Stimulated activated CD8-positive, alpha-beta memory T cell treated with anti-CD3 and anti-CD28 coated beads, Interleukin-4, amount 100 ng/mL, for 1 hour (primary cell): ENCODE measurements at places on chromosomes 11 and 22.

DNA sequence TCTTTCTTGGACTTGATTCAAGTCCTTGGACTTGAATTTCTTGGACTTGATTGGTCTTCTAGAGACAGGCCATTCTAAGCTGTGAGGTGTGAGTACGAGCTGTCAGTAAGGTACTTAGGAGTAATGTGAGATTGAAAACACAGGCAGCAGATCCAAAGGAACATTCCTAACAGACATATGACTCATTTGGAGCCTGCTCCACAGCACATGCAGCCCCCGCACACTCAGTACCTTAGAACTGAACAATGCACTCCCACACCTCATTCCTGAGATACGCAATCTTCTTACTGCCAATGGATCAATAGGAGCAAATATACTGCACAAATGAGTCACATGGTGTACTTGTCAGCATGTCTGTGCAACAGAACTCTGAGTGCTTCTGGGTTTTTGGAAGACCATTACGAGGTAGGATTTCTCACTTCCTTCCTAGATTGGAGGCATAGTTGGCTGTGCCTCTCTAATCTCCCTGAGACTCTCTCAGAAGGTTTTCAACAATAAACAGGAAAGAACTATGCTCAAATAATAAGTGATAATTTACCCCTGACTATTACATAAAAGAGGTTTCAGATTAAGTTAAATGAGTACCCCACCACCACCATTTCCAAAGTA, 243.1 kb downstream of the KCNA4 start:
- DNase-seq = no peak

- DNase-seq = no peak
Measured at GRCh38 chr11:119591836-119592310, 137.1 kb downstream of the NECTIN1 start.

- DNase-seq = no peak
Measured at GRCh38 chr11:46506483-46506791, 87.4 kb downstream of the AMBRA1 start.

DNA sequence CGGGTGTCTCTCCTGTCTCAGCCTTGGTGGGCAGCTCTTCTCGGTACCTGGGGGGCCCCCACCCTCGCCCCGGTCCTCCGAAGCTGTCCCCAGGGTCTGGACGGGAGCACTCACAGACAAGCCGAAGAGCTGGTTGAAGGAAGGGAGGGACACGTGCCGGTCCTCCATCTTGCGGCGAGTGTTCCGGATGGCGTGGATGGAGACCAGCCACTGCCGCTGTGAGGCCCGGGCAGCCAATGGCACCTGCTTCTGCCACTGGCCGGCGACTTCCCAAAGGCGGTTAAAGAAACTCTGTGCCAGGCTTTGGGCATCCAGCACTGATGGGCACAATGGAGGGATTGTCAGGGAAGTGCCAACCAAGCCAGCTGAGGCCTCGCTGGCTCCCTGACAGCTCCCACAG, 18.7 kb downstream of the PPM1F start:
- no peak for DNase-seq

GRCh38 chr22:40533712-40534378, 102.7 kb downstream of the MRTFA start:
- DNase-seq = peak; percentile 6

DNA sequence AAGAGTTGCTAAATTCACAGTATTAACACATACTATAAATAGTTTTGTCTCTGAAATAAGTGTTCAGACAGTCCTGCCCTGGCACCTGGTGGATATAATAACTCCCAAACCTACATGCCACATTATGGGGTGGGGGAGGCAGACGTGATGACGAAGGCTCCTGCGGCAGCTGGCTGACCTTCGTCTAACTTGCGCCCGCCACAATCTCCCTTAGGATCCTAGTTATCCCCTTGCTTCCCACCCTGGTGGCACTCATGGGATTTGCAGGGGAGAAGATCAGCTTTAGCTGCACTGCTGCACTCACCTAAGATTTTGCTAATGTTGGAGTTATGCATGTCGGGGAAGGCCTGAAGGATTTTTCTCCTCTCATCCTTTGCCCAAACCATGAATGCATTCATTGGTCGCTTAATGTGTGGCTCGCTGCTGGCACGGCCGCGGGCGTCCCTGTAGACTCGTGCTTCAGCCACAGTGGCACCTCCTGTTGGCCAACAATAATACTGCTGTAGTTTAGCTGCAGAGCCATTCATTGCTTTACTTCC, 367.6 kb downstream of the SOX6 start:
- DNase-seq = no peak

DNA sequence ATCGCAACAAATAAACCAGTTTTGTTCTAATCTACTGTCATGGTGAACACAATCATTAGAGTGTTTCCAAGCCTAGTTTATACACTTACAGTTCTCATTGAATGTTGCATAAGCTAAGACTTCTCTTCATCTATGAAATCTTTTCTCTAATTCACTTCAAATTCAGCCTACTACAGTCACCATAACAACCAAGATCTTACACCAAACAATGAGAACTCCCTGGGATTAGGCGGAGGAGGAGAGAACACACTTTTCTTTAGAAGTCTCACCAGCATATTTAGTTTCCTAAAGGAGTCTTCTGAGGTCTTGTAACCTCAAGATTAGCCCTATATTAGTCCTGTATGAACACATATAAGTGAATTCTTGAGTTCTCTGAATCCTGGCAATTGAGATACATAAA, 1889.7 kb downstream of the LRRC4C start:
- DNase-seq = no peak

DNA sequence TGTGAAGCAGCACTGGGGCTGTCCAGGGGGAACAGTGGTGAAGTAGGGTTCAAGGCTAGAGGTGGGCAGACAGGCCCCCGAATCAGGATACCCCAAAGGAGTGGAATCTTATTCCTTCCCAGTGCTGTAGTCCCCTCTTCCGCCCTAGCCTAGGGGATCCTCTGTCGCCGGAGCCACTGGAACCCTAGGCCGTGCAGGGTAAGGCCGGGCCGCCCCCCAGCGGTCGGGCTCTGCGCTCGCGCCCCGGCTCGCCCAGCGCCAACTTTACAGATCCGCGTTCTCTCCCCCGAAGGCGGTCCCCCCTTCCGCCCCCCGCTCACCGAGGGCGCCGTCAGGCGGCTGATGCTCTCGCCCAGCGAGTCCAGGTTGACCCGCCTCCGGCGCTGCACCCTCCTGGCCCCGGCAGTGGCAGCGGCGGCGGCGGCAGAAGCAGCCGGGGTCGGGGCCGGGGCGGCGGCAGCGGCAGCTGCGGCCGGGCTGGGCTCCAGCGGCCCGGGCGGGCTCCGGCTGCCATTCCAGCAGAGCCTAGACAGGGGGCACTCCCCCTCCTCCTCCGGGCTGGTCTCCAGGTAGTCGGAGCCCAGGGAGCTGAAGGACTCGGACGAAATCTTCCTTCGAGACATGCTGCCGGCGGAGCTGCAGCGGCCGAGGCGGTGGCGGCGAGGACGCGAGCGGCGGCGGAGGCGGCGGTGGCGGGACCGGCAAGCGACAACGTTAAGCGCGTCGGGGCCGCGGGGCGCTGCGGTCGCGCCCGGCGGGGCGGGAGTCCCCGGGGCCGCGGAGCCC, 650 bp downstream of the GUCY1A2 start:
- no peak for DNase-seq

- DNase-seq = no peak
Measured at GRCh38 chr11:121892863-121893262, 223.2 kb downstream of the BLID start.

DNA sequence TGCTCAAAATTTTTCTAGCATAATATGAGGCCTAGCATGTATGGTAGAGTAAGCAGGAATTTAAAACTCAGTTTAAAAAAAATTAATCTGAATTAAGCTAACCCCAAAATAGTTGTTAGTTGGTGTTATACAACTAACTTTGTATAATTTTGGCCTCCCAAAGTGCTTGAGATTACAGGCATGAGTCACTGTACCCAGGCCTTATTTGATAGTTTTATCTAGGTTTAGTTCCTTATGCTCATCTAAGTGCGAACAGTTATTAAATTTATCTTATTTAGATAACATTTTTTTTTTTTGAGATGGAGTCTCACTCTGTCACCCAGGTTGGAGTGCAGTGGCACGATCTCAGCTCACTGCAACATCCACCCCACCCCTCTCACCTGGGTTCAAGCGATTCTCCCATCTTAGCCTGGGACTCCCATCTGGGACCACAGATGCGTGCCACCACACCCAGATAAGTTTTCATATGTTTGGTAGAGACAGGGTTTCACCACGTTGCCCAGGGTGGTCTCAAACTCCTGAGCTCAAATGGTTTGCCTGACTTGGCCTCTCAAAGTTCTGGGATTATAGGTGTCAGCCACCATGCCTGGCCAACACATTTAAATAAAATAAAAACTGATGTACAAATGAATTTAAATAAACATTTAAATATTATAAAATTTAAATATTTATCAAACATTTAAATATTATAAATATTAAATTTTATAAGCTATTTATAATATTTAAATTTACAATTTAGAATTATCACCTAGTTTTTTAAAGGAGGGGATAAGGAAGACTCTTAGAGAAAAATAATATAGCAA, 7.5 kb downstream of the IL18 start:
- no peak for DNase-seq

DNA sequence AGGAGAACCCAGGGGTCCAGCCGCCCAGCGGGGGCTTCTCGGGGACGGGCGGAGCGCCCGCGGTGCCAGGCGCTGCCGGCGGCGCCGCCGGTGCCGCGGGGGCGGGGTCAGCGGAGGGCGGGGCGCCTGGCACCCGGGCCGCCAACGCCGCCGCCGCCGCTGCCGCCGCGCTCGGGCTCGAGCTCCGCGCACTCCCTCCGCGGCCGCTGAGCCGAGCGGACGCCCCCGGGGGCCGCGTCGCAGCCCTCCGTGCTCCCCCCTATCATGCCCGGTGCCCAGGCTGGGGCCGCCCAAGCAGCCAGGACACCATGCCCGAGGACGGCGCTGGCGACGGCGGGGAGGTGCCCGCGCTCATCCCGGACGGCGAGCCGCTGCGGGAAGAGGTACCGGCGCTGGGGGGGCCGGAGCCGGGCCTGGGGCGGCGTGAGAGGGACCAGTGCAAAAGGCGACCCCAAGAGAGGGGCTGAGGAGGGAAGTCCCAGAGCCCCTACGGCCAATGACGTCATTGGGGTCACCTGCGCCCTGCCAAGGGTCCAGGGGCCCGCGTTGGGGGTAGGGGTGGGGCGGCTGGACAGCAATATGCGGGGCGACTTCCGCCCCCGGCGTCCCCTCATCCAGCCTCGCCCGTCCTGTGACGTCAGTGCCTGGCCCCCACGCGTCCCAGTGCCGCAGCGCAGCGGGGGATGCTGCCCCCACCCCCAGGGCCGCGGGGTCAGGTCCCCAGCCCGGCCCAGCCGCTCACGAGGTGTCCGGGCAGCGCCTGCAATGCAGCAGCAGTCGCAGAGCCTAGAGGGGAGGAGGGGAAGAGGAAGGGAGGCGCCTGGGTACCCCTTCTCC, at the start of gene TMEM151A:
Gene TMEM151A (plus strand): TSS at position 189 of the 837 bp plus-strand sequence. CDS start 120 bp downstream, at position 309.
- DNase-seq = no peak

- no peak for DNase-seq
Measured at GRCh38 chr11:116409238-116409637, 363.5 kb downstream of the BUD13 start.

DNA sequence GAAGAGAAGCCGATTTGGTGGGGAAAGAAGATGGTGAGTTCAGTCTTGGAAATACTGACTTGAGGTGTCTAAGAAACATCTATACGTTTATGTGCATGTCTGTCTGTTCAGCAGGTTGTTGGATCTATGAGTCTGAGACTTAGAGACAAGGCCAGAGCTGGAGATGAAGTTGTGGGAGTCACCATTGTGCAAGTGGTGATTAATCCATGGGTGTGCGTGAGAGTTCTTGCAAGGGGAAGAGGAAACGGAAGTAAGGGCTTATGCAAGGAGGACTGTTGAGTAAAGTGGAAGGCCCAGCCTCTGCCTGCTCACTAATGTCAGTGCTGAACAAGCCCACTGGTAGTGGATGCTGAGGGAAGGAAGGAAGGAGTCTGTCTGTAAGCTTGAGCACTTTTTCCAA, 9.7 kb downstream of the TMEM45B start:
- no peak for DNase-seq
